ENCODE measurements at places on chromosomes 1 and 21.

DNA sequence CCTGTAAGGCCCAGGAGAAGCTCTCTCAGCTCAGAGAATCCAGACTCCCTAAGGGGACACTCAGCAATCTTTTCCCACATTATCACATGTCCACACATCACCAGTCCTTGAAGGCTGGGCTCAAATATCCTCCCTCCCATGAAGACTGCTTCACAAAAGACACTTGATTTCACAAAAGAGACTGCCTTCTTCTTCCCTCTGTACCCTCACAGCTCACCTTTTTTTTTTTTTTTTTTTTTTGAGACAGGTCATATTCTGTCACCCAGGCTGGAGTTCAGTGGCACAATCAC is 1.5 kb downstream of the CD58 start:
- no peak for DNase-seq

DNA sequence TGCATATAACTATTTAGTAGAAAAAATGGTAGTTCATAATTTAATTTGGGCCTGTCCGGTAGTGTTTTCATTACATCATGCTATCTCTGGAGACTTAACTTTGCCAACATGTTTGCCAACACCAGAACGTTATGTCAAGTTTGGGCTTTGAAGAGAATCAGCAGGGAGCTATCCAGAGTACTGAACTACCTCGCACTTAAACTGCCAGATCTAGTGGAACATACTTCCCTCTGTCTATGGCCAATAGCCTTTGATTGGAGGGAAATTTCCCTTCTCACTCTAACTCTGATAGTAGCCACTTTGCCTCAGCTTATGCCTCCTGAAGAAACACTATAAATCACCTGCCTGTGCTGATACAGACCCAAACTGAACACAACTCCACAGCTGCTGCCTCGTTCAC is 10.0 kb downstream of the LRRC53 start:
- DNase-seq, result no peak

DNA sequence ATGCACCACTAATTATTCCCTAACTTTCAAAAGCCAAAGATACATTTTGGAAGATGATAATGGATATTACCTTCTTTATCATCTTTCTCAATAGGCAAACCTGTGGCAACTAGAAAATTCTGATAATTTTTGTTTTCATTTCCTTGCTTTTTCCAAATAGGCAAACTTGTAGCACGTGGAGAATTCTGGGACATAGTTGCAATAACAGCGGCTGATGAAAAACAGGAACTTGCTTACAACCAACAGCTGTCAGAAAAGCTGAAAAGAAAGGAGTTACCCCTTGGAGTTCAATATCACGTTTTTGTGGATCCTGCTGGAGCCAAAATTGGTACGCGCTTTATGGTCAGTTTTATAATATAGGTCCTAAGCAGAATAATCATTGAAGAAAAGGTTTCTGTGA is 1.5 kb downstream of the FPGT start:
- DNase-seq, result no peak

DNA sequence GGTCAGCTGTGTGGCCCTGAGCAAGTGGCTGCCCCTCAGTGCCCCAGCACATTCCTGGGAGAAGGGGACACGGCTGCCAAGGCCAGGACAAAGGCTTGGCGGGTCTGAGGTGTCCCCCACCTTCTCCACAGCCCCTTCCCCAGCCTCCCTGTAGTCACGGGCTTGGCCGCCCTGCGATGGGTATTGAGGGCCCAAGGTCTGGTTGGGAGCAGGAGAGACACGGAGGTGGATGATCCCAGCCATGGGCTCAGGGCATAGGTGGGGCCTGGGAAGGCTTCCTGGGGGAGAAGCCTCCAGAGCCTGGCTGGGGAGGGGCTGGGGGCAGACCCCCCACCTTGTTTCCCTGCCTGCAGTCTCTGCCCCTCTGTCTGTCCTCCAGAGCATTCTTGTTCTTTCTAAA is 27.0 kb downstream of the TTC39A start:
- no peak for DNase-seq

DNA sequence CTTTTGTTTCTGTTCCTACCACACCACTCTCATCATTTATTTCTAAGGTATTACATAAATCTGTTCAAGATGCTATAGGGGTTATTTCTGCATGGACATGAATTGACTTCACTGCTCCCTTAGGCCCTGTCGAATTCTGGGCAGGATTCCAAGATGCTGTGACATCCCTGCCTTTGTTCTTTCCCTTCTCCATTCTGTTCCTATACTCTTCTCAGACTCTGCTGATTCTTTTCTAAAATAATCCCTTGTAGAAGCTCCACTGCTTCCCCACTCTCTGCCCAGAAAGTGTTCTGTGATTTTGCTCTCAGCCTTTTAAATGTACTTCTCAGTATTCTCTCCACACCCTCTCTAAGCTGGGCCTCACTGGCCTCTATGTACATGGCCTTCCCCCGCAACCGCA is 99.2 kb downstream of the PHTF1 start:
- DNase-seq, result no peak

- peak; percentile 9 for DNase-seq
These were observed 20.2 kb downstream of the TAL1 start for GRCh38 chr1:47211796-47212269.

GRCh38 chr1:8525558-8526275 is 207.8 kb downstream of the SLC45A1 start:
- peak; percentile 98 for DNase-seq

DNA sequence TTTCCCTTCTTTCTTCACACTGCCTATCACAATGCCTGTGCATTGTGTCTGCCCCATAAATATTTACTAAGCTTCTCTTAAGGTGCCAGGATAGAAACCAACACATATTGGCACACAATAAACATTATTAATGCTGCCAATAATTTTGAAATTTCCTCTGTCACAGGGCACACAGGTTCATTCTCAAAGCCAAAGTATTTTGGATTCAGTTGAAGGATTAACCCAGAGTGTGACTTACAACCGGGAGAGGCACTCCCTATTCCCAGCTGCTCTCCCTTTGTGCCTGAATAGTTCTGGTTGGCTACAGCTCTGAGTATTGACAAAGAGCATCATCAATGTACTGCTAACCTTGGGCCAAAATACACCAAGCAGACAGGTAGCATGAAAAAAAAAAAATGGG is 46.6 kb upstream of the ATP1A1 start:
- no peak for DNase-seq

DNA sequence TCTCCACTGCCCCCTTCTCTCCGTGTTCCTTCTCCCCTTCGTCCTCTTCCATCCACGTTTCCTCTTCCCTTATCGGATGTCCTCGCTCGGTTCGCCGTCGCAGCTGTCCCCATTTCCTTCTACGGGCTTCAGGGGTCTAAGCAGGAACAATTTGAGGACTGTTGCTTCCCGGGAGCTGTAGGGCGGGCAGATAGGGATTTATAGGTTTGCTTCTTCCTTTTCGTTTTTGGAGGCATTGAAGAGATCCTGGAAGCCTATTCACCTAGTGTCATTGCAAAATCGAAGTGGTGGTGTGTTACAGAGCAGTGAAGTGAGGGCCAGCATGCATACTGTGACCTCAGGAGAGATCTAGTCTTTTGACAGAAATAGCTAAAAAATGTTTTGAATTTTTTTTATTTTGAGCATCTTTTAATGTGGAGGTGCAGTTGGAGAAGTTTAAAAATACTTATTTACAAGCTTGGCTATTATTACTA is 897 bp downstream of the ZYG11B start:
- no peak for DNase-seq

- no peak for DNase-seq
These were observed 27.8 kb downstream of the DNM3 start for GRCh38 chr1:171869097-171869496.

DNA sequence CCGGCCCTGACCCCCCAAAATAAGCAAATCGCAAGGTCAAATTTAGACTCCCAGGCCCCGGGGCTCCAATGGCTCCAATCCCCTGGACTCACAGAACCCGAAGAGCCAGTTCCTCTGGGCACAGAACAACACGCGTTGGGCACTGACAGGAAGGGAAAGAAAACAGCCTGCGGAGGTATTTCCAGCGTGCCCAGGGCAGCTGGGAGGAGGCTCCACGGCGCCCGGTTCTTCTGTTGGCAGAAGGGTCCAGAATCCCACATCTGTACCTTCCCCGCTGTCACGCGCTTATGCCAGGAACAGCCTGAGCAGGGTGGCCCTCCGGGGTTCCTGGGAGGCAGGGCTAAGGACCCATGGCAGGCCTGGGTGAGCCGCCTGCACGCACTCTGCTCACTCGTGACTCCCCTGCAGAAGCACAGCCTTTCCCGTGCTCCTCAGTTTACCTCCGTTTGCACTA is 85.5 kb downstream of the RIPK4 start:
- no peak for DNase-seq

- no peak for DNase-seq
These were observed 28.0 kb downstream of the AGPAT3 start for GRCh38 chr21:43892984-43893535.

DNA sequence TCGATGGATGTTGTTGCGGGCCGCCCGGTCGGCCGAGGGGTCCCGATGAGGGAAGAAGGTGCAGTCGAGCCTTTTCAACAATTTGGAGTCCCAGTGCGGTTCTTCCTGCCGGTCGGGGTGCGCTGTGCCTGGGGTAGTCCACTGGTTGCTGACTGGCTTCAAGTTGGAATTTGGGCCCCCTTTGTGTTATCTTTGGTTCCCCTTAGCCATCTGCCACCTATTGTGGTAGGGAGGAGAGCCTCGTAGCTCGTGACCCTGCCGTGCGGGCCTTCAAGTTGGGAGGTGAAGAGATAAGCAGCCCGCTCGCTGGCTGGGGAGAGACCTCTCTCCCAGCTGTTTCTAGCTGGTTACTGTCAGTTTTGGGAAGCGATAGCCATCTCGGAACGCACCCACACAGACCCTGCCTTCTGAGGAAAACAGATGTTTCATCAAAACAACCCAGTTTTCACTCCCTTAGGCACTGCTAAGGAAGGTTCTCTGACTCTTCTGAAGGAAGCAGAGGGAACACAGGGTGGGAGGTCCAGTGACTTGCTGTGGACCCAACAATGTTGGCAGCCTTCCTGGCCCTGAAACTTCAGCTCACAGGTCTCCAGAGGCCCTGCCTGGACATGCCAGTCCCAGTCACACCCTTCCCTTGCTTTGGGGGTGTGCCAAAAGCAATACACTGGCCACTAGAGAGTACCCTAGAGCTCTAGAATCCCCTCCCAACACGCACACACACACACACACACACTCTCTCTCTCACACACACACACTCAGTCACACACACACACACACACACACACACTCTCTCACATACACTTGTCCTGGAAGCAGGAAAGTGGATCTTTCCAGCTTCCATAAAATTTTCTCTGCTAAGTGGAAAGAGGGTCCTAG is 1.0 kb downstream of the BTG2 start:
- DNase-seq, result no peak
